ENCODE measurements at places on chromosomes 12 and 14.

DNA sequence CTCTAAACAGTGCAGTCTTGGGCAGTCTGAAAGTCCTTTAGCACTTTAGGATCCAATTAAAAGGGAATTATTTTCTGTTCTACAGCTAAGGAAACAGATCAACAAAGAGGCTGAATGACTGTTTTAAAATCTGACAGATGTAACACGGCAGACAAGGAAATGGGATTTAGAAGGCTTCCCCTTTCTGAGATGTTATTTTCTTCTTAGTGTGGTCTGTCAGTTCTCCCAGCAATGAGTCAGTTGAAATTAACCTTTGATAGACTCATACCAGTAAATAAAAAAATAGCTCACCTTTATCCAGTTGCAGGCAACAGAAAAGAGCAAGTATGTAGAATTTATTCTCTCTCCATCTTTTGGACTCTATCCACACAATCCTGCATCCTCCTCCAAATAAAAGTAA lies 98.1 kb downstream of the NEDD1 start:
- DNase-seq: no peak

GRCh38 chr14:103232031-103232808 lies 101.8 kb upstream of the EIF5 start:
- no peak for DNase-seq

DNA sequence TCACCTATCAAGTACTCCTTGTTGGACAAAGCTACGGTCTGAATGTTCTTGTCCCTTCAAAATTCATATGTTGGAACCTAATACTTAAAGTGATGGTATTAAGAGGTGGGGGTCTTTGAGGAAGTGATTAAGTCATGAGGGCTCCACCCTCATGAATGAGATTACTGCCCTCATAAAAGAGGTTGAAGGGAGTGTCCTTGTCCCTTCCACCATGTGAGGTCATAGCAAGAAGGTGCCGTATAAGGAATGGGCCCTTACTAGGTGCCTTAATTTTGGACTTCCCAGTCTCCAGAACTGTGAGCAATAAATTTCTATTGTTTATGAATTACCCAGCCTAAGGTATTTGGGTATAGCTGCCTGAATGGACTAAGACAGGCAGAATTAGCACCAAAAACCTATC lies 191.1 kb upstream of the NUDT4 start:
- DNase-seq: no peak

DNA sequence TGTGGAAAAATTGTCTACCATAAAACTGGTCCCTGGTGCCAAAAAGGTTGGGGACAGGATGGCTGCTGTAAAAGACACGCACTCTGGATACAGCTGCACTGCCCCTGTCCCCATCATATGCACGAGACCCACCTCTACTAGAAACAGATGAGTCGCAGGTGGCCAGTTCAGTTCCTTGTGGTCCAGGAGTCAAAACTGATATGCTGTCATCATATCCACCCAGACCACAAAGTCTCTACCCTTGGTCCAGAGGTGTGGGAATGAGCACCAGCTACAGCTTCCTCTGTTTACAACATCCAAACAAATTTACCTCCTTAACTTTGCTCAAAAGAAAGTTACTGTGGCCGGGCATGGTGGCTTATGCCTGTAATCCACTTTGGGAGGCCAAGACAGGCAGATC lies 43.8 kb upstream of the DACT1 start:
- DNase-seq: no peak

GRCh38 chr12:12349711-12350665 lies at the start of gene MANSC1:
TSS of gene MANSC1 (minus strand) at chr12:12350242. CDS start at chr12:12343314, 6,928 bp downstream.
- DNase-seq: peak; percentile 48

- DNase-seq: peak; percentile 29
Observed at GRCh38 chr12:121400332-121401139, 618 bp downstream of the RNF34 start.

GRCh38 chr12:57726884-57727757 lies 11.4 kb downstream of the AGAP2 start:
- no peak for DNase-seq

DNA sequence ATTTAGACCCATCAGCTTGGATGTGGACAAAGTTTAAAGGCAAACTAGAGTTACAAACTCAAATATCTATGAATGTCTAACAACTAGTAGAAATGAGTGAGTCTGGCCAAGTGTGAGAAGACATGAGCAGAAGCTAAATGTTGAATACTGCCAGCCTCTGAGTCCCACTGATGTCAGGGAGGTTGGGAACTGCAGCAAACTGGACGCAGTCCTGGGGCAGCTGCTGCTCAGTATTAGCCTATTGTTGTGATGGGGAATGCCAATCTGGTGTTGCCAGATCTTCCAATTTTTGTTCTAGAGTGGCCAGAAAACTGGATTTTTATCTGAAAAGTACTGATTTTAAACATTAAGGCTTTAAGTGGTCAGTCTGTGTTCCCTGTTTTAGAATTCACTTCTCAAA lies 770.4 kb upstream of the STXBP6 start:
- no peak for DNase-seq

- no peak for DNase-seq
Observed at GRCh38 chr14:55964091-55964490, 154.1 kb upstream of the PELI2 start.

GRCh38 chr14:50860478-50861086 lies 11.3 kb upstream of the ABHD12B start:
- DNase-seq: peak; percentile 87

DNA sequence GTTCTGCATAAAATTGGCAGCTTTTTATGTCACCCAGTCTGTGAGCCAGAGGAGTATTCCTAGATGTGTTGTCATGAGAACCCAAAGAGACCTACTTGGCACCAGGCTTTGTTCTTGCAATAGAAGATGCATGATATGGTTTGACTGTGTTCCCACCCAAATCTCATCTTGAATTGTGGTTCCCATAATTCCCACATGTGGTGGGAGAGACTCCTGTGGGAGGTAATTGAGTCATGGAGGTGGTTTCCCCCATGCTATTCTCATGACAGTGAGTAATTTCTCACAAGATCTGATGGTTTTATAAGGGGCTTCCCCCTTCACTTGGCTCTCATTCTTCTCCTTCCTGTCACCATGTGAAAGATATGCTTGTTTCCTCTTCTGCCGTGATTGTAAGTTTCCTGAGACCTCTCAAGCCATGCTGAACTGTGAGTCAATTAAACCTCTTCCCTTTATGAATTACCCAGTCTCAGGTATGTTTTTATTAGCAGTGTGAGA lies 572.0 kb upstream of the ATP2B1 start:
- DNase-seq: peak; percentile 81

- DNase-seq: no peak
Observed at GRCh38 chr12:61915420-61915819, 344.8 kb upstream of the USP15 start.

GRCh38 chr12:131734336-131735152 lies 23.7 kb downstream of the SFSWAP start:
- no peak for DNase-seq

GRCh38 chr12:31387466-31387865 lies 61.5 kb upstream of the SINHCAF start:
- no peak for DNase-seq

DNA sequence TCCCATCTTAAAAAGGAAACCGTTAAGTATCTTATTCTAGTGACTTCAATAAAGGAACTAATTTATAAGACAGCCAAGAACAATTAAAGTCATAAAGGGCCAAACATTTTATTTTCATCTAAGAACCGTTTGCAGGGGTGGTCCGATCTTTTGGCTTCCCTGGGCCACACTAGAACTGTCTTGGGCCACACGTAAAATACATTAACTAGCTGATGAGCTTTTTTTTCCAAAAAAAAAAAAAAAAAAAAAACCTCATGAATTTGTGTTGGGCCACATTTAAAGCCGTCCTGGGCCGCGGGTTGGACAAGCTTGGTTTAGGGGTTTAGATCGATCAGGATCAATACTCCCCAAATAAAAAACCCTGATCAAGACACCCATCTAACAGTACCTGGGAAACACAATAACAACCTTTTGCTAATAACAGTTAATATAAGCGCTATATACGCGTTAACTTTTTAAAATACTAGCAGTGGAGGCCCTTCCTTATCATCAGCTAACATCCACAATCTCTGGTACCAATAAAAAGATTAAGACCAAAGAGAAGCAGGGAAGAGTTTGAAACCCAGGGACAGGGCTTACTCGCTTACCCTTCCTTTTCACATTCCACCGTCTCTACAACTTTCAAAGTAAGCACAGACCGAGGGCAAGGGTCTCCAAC lies 1.1 kb downstream of the NAP1L1 start:
- no peak for DNase-seq

DNA sequence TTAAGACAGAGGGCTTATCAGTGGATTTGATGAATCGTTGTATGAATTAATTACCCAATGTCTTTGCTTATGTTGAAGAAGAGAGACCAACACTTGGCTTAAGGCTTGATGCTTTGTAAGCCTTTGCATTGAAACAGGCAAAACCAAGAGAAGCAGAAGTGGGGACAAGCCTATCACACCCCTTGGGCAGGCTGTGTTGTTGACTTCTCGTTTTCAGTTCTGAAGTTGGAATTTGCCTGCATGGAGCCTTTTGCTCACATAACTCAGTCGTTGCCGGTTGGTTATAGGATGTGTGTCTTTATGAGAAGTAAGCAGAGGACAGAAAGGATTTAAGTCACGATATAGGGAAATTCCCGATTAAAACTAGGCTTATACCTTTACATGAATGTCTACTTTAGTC lies 94.7 kb downstream of the CCDC92 start:
- no peak for DNase-seq
